ENCODE measurements at places on chromosomes 2 and 18.

GRCh38 chr18:69480460-69480859 lies 79.8 kb downstream of the DOK6 start:
- no peak for DNase-seq

GRCh38 chr2:240350006-240350355 lies 85.5 kb upstream of the GPC1 start:
- no peak for DNase-seq

GRCh38 chr2:20665243-20666004 lies 1.5 kb upstream of the GDF7 start:
- DNase-seq, result no peak

DNA sequence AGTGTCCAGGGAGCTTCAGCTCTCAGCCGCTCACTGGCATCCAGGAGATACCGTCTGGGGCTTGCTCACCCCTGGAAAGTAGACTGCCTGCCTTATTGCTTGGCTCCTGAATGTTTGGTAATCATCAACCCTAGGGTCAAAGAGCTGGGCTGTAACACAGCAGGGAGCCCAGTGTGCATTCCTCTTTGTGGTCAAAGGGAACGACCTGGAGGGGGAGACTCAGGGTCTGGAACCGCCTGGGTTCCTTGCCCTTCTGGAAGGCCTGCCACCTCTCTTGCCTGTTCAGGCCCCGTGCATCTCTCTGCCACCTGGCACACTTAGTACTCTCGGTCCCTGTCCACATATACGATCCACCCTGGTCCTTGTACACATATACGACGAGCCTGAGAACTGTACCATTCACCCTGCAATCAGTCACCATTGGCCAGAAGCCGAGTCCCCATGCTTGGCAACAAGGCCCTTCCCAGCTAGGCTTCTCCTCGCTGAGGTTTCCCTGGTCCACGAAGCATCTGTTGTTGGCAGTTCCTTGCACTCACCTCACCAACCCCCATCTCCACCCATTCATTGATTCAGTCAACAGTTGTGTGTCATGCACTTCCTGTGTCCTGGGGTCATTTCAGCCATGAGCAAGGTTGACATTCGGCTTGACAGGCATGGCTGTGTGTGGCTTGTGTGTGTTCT lies at the start of gene NAT8:
NAT8 (minus strand) TSS at position 85 of the 681 bp plus-strand sequence. CDS start 794 bp downstream, outside the sequence.
- no peak for DNase-seq

DNA sequence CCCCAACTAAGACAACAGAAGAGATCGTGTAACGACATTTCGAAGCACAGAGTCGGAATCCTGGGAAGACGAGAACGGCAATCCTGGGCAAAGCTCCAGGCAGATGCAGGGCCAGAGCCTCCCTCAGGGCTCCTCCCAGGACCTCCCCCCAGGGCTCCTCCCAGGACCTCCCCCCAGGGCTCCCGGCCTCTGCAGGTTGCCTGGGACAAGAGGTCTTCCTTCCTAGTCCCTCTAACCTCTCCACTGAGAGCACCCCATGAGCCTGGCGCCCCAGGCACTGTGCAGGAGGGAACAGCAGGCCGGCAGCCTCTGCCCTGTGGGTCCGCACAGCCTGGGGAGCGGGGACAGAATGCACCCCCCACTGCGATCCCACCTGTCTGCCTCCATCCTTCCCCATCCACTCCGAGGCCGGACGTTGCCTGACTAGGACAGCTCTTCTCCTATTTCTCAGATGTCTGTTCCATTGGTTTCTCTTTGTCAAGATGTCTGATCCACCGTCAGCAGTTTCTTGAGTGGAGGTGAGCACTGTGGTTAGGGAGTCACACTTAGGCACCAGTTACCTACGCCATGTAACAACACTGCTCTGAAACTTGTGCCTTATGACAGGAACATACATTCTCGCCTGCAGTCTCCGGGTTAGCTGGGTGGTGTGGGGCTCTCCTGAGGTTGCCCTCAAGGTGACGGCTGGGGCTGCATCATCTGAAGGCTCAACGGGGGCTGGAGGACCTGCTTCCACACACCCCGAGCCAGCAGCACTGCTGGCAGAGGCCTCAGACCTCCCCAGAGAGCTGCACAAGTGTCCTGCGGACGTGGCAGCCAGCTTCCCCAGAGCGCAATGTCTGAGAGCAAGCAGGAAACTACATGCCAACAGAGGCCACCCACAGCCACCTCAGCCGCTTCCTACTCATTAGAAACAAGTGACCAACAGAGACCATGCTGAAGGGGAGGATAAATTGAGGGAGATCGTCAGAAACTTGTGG lies 28.9 kb downstream of the ADI1 start:
- no peak for DNase-seq

DNA sequence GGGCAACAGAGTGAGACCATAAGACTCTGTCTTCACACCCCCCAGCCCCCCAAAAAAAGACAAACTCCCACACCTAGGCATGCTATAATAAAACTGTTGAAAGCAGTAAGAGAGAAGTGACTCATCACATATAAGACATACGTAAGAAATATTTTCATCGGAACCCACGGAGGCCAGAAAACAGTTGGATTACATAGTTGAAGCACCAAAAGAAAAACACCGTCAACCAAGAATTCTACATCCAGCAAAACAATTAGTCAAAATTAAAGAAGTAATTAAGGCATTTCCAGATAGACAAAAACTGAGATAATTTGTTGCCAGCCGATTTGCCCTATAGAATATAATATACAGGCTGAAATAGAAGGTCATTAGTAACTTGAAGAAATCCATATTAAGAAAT lies 128.7 kb downstream of the VAPA start:
- DNase-seq, result no peak

DNA sequence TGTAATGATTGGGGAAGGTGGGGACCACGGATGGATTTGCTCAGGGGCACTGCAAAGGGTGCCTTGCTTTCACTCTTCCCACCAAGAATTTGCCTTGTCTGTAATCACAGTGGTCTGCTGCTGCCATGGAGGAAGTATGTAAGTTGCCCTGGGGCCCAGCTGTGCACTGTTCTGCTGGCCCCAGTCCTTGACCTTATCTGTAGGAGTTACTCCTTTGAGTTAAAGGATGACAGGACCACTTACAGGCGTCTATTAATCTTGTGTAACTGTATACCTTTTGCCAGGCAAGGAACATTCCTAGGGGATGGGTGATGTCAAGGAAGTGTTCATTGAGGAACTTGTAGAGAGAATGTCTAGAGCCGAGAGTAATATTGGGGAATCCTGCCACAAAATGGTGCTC lies 212.8 kb upstream of the LRRTM1 start:
- no peak for DNase-seq

- DNase-seq, result no peak
Observed at GRCh38 chr18:2656237-2656980, 883 bp downstream of the SMCHD1 start.

- DNase-seq, result no peak
Observed at GRCh38 chr18:30676053-30676480, 366.5 kb downstream of the DSC3 start.

DNA sequence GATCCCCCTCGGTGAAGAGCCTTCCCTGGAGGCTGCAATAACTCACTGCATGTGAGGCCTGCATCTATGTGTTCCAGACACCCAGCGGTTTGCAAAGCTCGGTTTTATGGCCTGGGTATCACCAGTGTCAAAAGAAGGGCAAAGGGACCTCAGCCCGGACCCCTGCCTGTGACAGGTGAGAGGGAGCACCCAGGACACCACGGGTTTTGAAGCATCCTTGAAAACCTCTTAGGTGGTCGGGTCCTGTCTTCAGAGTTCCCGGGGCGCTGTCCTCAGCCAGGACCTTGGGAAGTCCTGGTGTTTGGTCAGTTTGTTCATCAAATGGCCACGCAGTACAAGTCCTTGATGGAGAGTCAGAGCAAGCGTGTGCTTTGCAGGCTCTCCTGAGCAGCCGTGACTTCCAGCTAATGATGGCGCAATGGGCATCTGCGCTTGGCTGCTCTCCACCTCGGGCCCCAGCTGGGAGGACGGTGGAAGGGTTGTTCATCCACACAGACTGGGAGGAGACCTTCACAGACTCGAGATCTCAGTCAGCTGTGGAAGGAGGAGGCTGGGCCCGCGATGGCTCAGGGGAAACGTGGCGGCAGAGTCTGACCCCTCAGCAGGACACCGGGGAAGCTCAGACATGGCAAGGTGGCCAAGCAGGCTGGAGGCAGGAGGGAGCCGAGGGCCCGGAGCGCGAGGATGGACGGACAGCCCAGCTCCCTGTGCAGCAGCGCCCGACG lies 113.1 kb upstream of the GPC1 start:
- no peak for DNase-seq

DNA sequence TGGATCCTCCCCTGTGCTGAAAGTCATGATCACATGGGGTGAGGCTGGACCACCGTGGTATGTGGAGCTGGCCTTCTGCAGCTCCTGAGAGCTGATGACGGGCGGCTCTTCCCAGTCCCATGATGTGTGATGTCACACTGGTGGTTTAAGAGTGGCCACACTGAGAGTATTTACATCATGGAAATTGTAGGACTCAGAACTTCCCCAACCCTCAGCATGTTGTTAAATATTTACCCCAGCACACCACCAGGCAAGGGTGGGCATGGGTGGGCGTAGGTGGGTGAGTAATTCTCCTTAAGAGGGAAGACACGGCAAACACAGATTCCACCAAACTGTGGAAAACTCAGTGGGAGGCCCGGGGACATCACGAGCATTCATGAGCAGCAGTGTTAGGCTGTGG lies 106.8 kb downstream of the ALPK2 start:
- DNase-seq, result no peak

DNA sequence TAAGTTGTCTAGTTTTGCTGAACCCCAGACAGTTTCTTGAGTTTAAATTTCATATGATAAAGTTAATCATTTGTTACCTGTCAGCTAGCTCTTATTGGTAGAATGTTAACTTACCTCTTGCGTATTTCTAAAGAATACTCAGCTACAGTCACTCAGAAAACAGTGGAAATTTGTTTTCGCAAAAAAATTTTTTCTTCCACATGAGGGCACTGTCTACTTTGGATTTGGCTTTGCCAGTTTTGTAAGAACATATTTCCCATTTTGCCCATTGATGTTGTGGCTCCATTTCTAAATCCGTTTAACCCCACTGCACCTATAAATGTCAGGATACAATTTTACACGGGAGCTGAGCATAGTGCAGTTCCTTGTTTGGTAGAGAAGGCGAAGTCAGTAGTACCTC lies 19.1 kb upstream of the GCFC2 start:
- DNase-seq, result no peak

- no peak for DNase-seq
Observed at GRCh38 chr2:31331156-31331555, 83.4 kb downstream of the XDH start.

DNA sequence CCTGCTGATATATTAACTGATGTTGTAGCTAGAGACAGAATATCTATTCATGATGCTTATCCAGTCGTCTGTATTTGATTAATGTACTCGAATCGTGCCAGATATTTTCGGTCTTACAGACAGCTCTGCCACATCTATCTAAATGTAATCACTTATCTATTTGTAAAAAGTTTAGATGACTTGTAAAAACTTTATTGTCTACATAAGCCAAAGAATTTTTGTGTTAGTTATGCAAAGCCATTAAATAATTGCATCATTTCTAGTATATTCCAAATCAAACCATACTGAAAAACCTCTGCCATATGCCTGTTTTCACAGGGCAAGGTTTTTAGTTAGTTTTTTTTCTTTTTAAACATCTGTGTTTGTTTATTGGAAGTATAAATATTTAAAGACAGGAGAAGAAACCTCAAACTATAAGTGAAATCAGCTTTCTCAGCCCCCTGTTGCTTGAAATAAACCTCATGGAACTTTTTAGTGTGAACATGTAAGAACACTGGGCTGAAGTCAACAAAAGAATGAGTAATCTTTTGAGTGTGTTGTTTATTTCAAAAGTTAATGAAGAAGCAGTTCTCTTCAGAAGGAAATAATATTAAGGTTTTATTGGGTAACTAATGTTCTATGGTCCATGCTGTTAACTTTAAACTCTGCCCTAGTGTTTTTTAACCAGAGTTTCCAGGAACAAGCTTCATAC lies 657.6 kb upstream of the SYT4 start:
- no peak for DNase-seq

- DNase-seq, result no peak
Observed at GRCh38 chr2:100446696-100447095, 23.6 kb upstream of the NMS start.

- no peak for DNase-seq
Observed at GRCh38 chr2:241892299-241893137, 23.0 kb downstream of the RTP5 start.

- no peak for DNase-seq
Observed at GRCh38 chr2:232888099-232888836, 18.2 kb downstream of the SNORC start.

DNA sequence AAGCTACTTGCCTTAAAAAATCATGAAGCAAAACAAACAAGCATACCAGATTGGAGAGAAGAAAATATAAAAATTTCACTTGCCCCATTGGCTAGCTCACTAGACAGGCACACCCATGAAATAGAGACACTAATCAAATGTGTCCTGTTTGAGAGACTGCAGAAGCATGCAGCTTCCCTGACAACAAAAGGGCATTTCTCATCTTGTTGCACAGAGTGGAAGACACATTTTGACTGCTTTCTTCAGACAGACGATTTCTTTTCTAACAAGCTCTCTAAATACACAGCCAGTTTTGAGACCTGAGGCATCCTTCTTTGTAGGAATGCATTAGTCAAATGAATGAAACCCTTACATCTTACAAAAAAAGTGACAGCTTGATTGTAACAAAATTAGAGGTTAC lies 1558.6 kb upstream of the NXPH2 start:
- no peak for DNase-seq

DNA sequence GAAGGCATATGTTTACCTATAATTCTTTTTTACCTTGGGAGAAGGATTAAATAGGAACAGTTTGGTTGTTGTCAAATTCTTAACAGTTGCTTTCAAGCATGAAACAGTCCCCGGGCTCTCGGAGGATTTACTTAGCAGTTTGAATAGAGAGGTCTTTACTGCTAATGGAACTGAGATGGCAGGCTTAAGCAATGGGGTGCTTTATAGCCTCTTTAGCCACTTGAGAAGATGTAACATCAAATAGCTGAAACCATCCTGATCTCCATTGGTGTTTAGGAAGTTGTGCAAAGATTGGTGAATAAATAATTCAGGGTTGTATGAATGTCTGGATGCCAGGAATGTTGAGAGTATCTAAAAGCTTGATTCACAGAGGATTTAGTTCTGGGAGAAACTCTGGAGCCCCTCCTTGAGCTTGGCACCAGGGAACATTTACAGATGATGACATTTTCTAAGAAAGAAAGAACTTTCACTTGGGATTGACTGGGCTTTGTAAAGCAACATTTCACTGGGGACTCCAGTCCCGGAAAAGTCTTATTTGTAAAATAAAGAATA lies 51.9 kb downstream of the PTPRM start:
- no peak for DNase-seq

DNA sequence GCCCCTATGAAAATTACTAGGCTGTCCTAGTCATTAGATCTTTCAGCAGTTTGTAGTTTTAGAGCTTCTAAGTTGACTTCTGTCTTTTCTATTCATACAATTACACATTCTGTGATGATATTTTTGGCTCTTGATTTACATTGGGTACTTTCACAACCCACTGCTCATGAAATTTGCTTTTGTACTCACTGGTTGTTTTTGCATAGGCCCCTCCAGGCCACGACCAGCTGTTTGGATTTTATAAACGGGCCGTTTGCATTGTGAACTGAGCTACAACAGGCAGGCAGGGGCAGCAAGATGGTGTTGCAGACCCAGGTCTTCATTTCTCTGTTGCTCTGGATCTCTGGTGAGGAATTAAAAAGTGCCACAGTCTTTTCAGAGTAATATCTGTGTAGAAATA lies 193.8 kb downstream of the RPIA start:
- DNase-seq, result no peak
